ENCODE measurements at places on chromosomes 3 and 15.

- no peak for DNase-seq
Measured at GRCh38 chr3:37249717-37250116, 75.3 kb upstream of the LRRFIP2 start.

GRCh38 chr3:96619475-96619874, 194.9 kb upstream of the EPHA6 start:
- DNase-seq = no peak

DNA sequence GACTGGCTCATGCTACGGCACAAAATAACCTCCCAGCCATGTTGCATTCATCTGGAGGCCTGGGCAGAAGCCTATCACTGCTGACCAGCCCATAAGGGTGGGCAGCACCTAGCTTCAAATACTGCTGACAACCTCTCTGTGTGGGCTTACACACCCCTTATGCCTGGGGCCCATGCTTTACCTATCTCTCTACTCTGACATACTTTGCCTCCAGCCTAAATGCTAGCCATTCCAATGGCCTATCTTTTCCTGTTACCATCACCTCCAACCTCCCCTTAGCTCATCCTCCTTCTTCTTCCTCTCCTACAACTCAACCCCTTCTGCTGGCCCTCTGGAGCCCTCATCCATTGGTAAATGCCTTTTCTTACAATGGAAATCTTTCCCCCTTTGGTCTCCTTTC, 41.0 kb upstream of the PPP2R3A start:
- no peak for DNase-seq

DNA sequence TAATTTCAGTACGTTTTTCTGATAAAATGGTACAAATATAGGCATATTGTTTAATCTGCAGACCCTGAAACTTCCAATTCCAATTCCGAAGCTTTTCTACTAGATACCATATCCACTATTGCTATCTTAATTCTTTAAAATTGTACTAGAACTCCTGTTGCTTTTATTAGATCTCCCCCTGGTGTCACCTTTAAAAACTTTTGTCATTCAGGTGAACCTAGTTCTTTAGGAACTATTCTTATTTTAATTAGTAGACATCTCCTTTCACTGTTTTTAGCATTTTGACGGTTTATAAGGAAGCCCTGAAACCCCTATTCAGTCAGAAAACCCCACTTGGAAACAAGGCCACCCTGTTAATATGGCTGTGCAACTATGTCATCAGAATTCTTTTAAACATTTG, 22.3 kb downstream of the C2CD4B start:
- DNase-seq = no peak

GRCh38 chr3:27827041-27827440, 104.9 kb upstream of the EOMES start:
- DNase-seq = no peak

DNA sequence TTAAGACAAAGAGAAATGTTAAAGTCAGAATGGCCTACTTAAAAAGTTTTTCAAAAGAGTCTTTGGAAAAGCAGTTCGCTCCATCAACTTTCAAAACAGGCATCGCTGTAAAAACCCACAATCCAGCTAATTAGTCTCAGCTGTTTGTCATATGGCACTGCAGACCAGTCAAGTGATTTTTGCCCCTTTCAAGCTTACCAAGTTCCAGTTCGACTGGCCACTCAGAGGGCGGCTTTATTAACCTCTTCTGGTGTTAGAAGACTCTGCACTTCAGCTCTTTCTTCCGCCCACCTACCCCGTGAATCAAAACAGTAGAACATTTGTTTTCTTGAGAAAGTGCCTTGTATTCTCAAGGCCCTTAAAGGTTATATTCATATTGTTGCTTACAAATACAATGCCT, 19.3 kb downstream of the RAB27A start:
- no peak for DNase-seq

- DNase-seq = no peak
Measured at GRCh38 chr3:77931255-77932009, 891.5 kb downstream of the ROBO2 start.

DNA sequence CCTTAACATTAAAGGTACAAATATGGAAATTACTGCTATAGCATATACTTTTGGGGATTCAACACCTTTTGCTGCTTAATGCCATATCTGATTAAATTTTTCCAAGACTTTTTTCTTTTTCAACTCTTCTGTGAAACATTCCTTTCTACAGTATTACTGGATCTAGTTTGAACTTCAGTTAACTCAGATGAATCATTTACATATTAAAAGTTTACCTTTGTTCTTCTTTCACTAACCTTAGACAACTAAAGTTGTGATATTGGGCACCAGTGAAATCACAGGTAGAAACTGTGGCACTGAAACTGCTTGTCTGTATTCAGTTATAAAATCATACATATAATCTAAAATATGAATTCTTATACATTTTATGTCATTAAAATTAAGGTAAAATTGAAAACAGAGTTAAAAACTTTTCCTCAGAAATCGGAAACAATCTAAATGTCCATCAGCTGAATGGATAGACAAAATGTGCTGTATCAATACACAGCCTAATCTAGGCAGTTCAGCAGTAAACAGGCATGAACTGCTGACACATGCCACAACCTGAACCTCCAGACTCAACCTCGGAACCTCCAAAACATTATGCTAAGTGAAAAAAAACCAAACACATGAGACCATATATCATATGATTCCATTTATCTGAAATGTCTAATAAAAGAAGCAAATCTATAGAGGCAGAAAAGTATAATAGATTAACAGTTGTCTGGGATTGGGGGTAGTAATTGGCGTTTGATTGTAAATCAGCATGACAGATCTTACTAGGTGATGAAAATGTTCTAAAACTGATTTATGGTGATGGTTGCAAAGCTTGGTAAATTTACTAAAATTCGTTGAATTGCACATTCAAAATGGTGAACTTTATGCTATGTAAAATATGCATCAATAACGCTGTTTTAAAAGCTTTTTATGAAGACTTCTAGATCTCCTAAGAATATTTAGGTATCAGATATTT, 50.0 kb downstream of the PPARG start:
- DNase-seq = no peak

- DNase-seq = no peak
Measured at GRCh38 chr15:71597637-71598036, 212.7 kb upstream of the NR2E3 start.

Measured in GM12892 (cell line).